Liver (tissue), 10 donors: ENCODE measurements at places on chromosomes 11 and 22. TPM values are rescaled to one million over a fixed set of nuclear protein-coding genes. Genes with fewer than 3 reads are reported as not detected.

GRCh38 chr22:24402460-24403192, 24.8 kb upstream of the ADORA2A start:
- DNase-seq, result no peak

DNA sequence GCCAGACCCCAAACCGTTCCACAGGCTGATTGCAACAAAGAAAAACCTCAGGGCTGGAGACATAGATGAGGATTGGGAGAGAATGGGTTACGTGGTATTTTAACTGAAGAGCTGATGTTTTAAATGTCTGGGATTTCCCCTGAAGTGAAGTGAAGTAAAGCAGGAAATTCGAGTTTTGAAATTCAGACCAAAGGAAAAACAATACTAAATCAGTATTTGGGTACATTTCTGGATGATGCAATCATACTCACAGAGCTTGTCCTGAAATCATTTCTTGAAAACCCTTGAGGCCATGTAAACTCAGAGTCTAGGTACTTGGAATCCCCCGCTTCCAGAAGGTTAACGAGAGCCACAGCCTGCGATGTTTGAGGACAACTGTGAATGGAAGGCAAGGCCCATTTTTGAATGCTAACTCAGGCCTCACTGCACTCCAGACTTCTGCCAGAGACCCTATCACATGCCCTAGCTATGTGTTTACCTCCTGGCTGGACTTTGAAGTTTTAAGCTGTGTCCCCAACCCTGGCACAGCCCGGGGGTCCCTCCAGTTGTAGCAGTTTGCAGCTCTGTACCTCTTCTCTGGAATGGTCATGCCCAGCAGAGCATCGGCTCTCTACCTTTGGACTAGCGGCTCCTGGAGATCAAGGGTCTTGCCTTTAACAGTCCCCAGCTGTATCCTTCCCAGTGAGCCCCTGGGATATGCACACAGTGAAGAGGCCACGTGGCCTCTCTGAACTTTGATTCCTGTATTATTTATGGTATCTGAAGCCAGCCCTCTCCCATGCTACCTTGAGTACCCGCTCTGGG, 5.4 kb upstream of the FTH1 start:
- DNase-seq, result no peak

Gene OR52N5
- 0.08 TPM for total RNA-seq

DNA sequence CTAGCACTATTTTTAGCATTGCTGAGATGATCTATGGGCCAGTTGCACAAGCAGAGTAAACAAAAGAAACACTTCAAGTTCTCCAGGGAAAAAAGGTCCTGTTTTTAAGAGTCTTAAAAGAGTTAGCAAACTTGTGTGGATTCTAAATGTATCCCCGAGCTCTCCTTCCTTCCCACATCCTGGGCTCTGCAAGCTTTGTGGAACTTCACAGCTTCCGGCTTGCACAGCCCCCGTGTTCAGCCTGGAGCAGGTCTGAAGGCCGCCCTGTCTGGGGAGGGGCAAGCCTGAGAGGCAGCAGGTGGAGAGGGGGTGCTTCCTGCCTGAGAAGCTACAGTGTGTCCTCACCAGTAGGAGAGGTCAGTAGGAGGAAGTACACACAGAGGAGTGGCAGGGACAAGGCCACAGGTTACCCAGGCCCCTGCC, 35.1 kb upstream of the SUSD2 start:
- DNase-seq, result no peak

DNA sequence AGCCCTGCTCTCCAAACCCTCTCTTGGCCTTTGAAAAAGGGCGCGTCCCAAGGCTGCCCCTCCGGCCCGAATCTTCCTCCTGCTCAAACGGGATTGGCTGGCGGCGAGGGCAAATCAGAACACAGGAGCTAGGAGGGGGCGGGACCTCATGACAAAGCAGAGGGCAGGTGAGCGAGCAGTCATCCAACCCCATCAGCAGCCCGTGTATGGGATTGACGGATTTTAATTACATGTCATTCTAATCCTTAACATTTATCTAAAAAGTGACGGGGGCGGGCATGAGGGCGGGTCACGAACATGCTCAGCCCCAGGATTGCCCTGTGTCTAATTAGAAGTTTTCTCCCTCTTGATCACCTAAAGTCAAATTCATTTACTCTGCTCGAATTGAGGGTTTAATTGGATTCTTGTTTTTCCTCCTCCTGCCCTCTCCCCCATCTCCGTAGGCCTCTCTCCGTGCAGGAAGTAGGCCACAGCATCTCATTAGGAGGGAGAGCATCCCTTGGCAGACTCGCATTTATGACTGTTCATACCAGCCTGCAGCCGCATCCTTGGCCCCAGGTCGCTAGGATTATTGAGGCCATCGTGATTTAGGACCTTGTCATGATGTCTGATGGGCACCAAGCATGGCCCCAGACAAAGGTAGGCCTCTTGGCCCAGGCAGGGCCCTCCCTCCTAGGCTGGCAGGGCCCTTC, 147.1 kb downstream of the CHST1 start:
- DNase-seq, result no peak

Gene OTOG
- total RNA-seq, result not detected

GRCh38 chr11:64553554-64554201, 37.3 kb upstream of the SLC22A12 start:
- DNase-seq, result peak; percentile 68

GRCh38 chr11:62555464-62556107, 9.0 kb upstream of the AHNAK start:
- DNase-seq, result no peak

DNA sequence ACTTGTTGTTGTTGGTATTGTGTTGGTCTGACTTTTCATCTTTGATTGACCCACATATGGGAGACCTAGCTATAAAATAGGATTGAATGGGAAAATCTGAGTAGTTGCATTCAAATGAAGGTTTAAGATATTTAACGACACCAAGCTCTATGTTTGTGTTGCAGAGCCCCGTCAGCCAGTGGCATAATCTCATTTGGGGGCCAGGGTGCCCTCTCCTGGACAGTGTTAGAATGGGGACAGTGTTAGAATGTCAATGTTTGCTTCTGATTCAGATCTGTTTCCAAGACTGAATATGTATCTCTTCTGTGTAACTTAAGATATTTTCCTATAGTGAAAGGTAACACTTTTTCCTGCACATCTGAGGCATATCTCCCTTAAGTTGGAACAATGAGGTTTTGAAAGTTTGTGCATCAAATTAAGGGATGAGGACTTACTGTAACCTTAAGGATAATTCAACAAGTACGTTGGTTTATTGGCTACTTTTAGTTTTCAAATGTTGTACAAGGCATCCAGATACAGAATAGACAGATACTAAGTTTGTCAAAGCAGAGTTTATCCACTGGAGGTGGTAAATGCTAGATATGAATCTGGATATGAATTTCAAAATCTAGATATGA, 5.3 kb upstream of the OR52M1 start:
- peak; percentile 48 for DNase-seq

Gene TMEM191C
- 1.8 TPM for total RNA-seq

DNA sequence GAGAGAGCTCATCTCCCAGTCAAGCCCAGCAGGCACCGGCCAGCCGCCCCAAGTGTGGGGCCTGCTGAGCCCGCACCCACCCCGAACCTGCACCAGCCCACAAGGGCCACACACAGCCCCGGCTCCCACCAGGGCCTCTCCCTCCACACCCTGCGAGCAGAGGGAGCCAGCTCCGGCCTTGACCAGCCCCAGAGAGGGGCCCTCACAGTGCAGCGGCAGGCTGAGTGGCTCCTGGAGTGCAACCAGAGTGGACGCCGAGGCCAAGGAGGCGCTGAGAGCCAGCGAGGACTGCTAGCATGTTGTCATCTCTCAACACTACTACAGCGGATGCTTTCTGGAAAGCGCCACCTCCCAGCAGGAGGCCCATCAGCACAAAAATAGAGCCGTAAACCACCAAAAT, 10.9 kb downstream of the DEFB108B start:
- no peak for DNase-seq

Gene PRR33
- not detected for total RNA-seq

DNA sequence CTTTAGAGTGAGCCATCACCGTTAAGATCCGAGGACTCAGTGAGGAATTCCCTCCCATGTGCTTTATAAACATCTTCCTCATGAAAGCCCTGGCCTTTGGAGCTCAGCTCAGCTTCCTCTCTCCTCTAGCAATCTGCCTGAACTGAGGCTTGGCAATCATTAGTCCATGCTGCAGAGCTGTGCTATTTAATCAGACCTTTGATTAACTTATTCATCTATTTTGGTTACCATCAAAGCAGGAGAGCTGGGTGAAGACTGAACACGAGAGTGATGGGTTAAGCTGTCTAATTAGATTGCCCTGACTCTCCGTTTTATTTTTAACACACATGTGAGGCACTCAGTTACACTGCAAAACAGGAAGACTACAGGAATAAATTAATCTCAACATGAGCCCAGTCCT, 351.3 kb downstream of the LARGE1 start:
- DNase-seq, result no peak

GRCh38 chr11:116348226-116348625, 424.6 kb downstream of the BUD13 start:
- DNase-seq, result no peak

GRCh38 chr11:12801976-12802375, 127.8 kb downstream of the TEAD1 start:
- peak; percentile 4 for DNase-seq

GRCh38 chr11:128630367-128631230, 43.2 kb upstream of the ETS1 start:
- peak; percentile 84 for DNase-seq

Gene MS4A7
- 32.0 TPM for total RNA-seq

Gene FGF19
- not detected for total RNA-seq

Gene TIGD3
- total RNA-seq, result 0.33 TPM

DNA sequence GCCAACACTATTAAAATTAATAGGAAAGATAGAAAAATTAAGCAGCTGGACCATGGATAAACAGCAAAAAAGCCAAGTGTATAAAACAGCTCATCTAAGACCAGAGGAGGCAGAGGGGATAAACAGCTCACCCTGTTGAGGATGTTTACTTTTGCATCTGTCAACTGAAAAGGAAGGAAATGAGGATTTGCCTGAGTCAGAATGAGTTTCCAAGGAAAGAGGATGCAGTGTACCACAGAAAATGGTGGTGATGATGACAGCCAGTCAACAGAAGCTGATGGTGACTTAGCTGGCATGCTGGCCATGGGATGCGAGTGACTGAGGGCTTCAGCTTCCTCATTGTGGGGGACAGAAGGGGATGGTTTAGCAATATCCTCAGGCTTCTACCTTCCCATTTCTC, 183.5 kb downstream of the KIRREL3 start:
- no peak for DNase-seq

GRCh38 chr11:9720290-9720630, 56.4 kb downstream of the SWAP70 start:
- no peak for DNase-seq

GRCh38 chr11:20731676-20732215, 62.4 kb downstream of the NELL1 start:
- DNase-seq, result no peak

GRCh38 chr11:69000831-69001242, 12.2 kb downstream of the MRGPRF start:
- DNase-seq, result no peak

- no peak for DNase-seq
Measured at GRCh38 chr11:108351468-108351867, 115.9 kb downstream of the C11orf65 start.

- DNase-seq, result no peak
Measured at GRCh38 chr11:12005061-12005460, 3.4 kb downstream of the DKK3 start.

Gene YAP1
- 17.6 TPM for total RNA-seq

Gene MUC2
- total RNA-seq, result not detected

GRCh38 chr11:62394825-62395538, 23.9 kb upstream of the SCGB1A1 start:
- DNase-seq, result peak; percentile 52

Gene ARAP1
- total RNA-seq, result 77.8 TPM
